ENCODE measurements at places on chromosomes 3 and 15.

DNA sequence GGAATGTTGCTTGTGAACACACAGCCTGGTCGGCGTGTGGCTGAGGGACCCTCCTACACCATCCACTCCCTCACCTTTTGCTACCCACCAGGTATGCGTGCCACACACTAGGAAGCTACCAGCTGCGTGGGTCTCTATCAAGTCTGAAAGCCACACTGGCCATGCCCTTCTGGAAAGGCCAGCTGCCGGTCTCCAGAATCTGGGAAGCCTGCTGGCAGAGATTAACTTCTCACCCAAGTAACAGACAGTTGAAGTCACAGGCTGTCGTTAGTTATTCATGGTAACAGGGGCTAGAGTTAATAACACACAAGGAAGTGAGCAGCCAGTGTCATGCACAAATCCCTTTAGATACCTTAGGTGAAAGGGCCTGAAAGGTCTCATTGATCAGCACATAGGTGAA lies 48.1 kb downstream of the SUSD5 start:
- no peak for DNase-seq
- H3K4me3 ChIP-seq, result no peak overlapping the region
- H3K36me3 ChIP-seq, result no peaks in the 10 kb centered on the region
- no peaks in the 10 kb centered on the region for H3K4me1 ChIP-seq

GRCh38 chr3:45939341-45939771 lies 3.9 kb upstream of the CXCR6 start:
- H3K4me1 ChIP-seq, result no peaks in the 10 kb centered on the region
- no peaks in the 10 kb centered on the region for H3K27me3 ChIP-seq
- H3K36me3 ChIP-seq, result peaks cover 2% of the 10 kb centered on the region
- DNase-seq, result no peak
- no peak overlapping the region for H3K4me3 ChIP-seq
- no peak overlapping the region for H3K27ac ChIP-seq

DNA sequence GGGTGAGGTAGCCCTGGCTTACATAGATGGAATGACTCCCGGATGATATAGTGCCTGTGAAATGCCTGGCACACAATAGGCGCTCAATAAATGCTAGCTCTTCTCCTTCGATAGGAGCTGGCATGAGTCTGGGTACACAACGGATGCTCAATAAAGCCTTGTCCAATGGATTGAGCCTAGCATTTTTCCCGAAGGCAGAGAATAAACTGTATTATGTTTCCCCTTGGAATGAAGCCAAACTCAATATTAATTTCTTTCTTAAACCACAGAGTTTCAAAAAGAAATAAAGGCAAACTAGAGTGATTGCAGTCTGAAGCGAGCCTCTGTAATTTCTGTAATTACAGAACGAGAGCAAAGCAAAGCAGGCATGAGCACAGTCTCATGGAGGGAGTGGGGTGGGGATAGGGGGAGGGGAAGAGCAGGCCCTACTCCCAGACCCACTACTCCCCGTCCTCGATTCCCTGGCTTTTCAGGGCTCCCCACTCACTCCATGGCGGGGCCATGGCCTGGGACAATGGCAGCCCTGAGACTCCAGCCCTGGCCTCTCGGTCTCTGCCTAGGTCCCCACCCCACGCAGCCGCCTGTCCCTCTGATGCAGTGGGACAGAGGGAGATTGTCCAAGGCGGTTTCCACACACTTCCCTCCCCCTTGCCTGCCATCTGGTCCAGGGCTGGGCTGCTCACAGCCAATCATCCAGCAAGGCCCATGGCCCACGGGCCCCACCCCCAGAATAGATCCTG lies 18.0 kb downstream of the SLC6A1 start:
- H3K36me3 ChIP-seq, result no peaks in the 10 kb centered on the region
- no peaks in the 10 kb centered on the region for H3K27me3 ChIP-seq
- H3K4me1 ChIP-seq, result no peaks in the 10 kb centered on the region
- H3K27ac ChIP-seq, result no peak overlapping the region
- no peak for DNase-seq
- no peak overlapping the region for H3K4me3 ChIP-seq

DNA sequence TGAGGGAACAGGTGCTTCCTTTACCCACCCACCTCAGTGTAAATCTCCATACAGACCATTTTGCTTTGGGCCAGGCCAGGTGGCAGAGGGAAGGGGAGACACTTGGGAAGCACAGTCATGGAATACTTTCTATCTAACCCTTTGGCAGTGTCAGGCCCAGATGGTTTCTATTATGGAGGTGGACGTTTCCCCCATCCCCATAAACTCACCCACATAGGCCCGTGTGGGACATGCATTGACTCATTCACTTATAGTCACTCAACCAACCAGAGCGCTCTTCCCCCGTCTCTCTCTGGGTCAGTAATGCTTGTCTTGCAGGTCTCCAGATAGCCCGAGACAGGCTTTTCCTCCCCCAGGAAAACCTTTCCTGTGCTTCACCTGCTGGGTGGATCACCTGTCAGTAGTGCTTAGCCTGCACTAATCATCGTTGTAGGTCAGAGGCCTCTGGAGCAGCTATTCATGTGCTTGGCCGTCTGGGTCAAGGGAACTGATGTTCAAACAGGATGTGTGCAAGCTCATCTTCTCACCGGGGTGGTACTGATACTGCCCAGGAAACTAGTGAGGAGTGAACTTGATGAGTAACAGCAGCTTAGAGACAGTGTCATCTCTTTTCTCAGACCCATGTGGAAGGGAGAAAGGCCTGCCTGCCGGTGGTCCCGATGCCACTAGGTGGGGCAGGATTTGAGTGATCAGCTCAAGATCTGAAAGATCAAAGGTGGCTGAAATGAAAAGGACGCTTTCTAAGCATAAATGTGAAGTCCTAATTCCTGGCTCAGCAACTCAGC lies 67.1 kb downstream of the CEMIP start:
- H3K4me3 ChIP-seq, result no peak overlapping the region
- no peak overlapping the region for H3K27ac ChIP-seq
- H3K36me3 ChIP-seq, result no peaks in the 10 kb centered on the region
- no peaks in the 10 kb centered on the region for H3K27me3 ChIP-seq

- no peaks in the 10 kb centered on the region for H3K36me3 ChIP-seq
- H3K4me3 ChIP-seq, result no peak overlapping the region
- DNase-seq, result no peak
- no peaks in the 10 kb centered on the region for H3K27me3 ChIP-seq
- H3K4me1 ChIP-seq, result no peaks in the 10 kb centered on the region
Observed at GRCh38 chr3:38544926-38545325, 48.8 kb downstream of the EXOG start.

DNA sequence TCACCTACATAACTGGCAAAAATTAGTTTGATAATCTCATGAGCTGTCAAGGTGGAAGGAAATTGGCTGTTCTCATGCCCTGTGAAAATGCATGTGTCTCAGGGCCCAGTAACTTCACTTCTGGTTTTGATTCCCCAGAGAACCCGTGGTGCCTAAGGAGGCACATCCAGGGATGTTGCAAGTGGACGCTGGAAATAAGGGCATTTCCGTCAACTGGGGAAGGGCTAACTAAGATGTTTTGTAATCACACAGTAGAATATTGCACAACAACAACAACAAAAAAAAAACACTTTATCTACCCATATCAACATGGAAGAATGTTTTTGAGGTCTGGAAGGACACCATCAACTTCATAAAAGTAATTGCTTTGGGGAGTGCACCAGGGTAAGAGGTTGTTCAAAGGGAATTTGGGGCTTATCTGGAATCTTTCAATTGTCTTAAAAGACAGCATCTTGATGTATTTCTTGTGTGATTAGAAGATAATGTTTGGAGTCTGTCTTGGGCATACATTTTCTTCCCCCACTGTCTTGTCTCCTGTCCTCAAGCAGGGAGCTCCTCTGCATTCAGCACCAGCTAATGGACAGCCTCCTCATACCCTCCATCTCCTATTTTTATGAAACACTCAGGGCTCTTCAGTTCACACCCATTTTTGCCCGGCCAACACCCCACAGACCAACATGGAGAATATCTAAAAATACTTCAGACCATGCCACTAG lies 37.2 kb upstream of the PRR20G start:
- H3K36me3 ChIP-seq, result no peaks in the 10 kb centered on the region
- no peaks in the 10 kb centered on the region for H3K4me1 ChIP-seq
- no peaks in the 10 kb centered on the region for H3K27me3 ChIP-seq
- no peak for DNase-seq
- no peak overlapping the region for H3K27ac ChIP-seq
- no peak overlapping the region for H3K4me3 ChIP-seq

- H3K4me1 ChIP-seq, result peaks cover 4% of the 10 kb centered on the region
- no peak overlapping the region for H3K4me3 ChIP-seq
- no peak overlapping the region for H3K27ac ChIP-seq
- no peak for DNase-seq
- peaks cover 1% of the 10 kb centered on the region for H3K27me3 ChIP-seq
Observed at GRCh38 chr3:126961191-126961790, 21.6 kb upstream of the PLXNA1 start.

DNA sequence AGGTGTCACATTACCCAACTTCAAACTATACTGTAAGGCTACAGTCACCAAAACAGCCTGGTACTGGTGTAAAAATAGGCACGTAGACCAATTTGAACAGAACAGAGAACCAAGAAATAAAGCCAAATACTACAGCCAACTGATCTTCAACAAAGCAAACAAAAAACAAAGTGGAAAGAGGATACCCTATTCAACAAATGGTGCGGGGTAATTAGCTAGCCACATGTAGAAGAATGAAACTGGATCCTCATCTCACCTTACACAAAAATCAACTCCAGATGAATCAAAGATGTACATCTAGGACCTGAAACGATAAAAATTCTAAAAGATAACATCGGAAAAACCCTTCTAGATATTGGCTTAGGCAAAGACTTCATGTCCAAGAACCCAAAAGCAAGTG lies 13.1 kb downstream of the PEAK1 start:
- H3K36me3 ChIP-seq, result no peaks in the 10 kb centered on the region
- no peak overlapping the region for H3K27ac ChIP-seq
- peaks cover 3% of the 10 kb centered on the region for H3K4me1 ChIP-seq
- H3K4me3 ChIP-seq, result no peak overlapping the region
- DNase-seq, result no peak

DNA sequence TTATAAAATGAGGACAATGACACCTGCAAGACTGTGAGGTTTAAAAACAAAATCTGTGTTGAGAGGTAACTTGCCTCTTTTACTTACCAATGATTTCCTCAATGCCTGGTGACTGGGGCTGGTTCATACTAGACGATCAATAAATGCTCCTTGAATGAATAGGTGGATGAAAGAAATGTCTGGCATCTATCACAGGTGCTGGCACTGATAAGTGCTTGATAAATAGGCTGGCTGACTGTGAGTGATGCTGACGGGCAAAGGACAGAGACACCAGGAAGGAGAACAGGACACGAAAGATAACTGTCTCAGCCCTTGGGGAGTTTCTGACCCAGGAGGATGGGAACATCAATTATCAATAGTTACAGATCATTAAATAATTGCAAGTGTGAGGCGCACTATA lies 31.9 kb downstream of the RBP2 start:
- H3K4me3 ChIP-seq, result no peak overlapping the region
- H3K27me3 ChIP-seq, result no peaks in the 10 kb centered on the region
- H3K4me1 ChIP-seq, result no peaks in the 10 kb centered on the region
- H3K27ac ChIP-seq, result no peak overlapping the region
- H3K36me3 ChIP-seq, result no peaks in the 10 kb centered on the region
- DNase-seq, result no peak

DNA sequence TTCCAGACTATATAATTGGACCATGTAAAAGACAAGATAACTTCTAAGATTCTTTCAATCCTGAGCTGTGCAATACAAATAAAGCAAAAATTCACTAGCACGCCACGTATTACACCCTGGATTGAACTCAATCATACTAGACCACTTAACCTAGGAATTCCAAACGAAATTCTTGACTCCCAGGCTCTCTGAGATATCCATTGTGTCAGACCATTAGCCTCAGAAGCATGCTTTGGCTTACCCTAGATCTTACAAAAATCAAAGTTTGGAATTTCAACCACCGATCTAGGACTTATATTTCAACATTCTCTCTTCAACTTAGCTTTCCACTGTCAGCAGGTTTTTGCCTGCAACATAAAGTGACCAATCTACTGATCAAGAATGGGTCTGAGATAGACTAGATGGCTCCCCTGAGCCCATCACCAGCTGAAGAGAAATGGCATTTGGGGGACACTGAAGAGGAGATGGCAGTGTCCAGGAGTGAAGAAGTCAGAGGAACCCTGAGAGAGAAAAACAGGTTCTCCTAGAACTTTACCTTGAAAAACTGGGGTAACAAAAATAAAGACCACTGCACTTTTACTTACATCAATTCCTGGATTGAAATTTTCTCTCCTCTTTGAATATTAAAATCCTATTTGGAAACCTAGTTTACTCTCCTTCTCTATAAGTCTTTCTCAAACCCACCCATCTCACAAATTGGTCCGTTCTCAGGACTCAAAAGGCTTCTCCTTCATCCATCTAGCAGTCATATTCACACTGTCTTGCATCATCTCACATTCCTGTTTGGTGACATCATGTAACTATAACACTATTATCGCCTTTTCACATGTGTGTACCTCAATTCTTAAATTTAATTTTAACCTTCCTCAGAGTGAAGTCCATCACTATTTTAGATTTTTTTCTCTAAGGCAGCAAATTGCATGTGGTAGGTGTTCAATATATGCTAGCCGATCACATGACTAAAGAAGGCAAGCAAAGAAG lies 18.5 kb downstream of the CPNE4 start:
- H3K27me3 ChIP-seq, result no peaks in the 10 kb centered on the region
- H3K27ac ChIP-seq, result no peak overlapping the region
- DNase-seq, result no peak

- H3K36me3 ChIP-seq, result no peaks in the 10 kb centered on the region
- H3K4me1 ChIP-seq, result peaks cover 5% of the 10 kb centered on the region
- peaks cover 26% of the 10 kb centered on the region for H3K27me3 ChIP-seq
- peak overlapping the region; percentile 65 for H3K4me3 ChIP-seq
Observed at GRCh38 chr3:58585005-58585786, 8.0 kb upstream of the FAM107A start.

Measured in endothelial cell of umbilical vein (primary cell).